Stimulated activated CD8-positive, alpha-beta memory T cell treated with anti-CD3 and anti-CD28 coated beads, Interleukin-4, amount 100 ng/mL, for 24 hours (primary cell): ENCODE measurements at places on chromosomes 5 and 9.

- DNase-seq, result no peak
Measured at GRCh38 chr5:6827526-6828219, 114.4 kb downstream of the TENT4A start.

- DNase-seq, result no peak
Measured at GRCh38 chr5:2817031-2817603, 65.6 kb upstream of the IRX2 start.

- DNase-seq, result no peak
Measured at GRCh38 chr5:116475338-116475737, 99.3 kb downstream of the SEMA6A start.

GRCh38 chr9:95574176-95574575 is 57.4 kb upstream of the PTCH1 start:
- no peak for DNase-seq

GRCh38 chr5:14258840-14259239 is 115.7 kb downstream of the TRIO start:
- no peak for DNase-seq
